ENCODE measurements at places on chromosomes 2 and 18. TPM values are rescaled to one million over a fixed set of nuclear protein-coding genes. Genes with fewer than 3 reads are reported as not detected.

DNA sequence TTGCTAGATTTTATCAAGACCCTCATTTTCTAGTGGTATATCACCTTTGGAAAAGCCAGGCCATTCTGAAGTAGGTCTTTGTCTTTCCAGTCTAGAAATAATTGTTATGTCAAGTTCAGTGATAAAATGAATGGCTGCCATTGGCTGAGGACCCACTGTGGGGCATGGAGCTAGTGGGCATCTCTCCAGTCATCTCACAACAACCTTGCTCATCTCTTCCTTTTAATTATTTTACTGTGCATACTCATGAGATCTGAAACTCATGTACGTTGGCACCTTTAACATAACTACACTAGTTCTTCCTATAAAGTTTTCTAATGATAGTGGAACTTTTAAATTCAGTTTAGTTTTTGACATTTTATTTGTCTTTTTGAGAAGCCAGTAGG is 240.9 kb downstream of the SLC8A1 start:
- no peaks in the 10 kb centered on the region for H3K36me3 ChIP-seq
- no peak overlapping the region for H3K4me3 ChIP-seq
- no peak for DNase-seq

- H3K27ac ChIP-seq = no peak overlapping the region
- H3K4me3 ChIP-seq = no peak overlapping the region
- H3K4me1 ChIP-seq = no peaks in the 10 kb centered on the region
- H3K36me3 ChIP-seq = no peaks in the 10 kb centered on the region
- no peaks in the 10 kb centered on the region for H3K27me3 ChIP-seq
These were observed 111.6 kb downstream of the RNF144A start for GRCh38 chr2:7028846-7029245.

GRCh38 chr2:136118819-136119716 is 1.1 kb upstream of the CXCR4 start:
- H3K27me3 ChIP-seq = no peaks in the 10 kb centered on the region
- H3K4me1 ChIP-seq = peaks cover 5% of the 10 kb centered on the region
- no peaks in the 10 kb centered on the region for H3K36me3 ChIP-seq

CLEC4F gene
- total RNA-seq = 0.23 TPM

Data from prostate gland (tissue), 2 donors.